ENCODE measurements at places on chromosomes 7 and 10.

DNA sequence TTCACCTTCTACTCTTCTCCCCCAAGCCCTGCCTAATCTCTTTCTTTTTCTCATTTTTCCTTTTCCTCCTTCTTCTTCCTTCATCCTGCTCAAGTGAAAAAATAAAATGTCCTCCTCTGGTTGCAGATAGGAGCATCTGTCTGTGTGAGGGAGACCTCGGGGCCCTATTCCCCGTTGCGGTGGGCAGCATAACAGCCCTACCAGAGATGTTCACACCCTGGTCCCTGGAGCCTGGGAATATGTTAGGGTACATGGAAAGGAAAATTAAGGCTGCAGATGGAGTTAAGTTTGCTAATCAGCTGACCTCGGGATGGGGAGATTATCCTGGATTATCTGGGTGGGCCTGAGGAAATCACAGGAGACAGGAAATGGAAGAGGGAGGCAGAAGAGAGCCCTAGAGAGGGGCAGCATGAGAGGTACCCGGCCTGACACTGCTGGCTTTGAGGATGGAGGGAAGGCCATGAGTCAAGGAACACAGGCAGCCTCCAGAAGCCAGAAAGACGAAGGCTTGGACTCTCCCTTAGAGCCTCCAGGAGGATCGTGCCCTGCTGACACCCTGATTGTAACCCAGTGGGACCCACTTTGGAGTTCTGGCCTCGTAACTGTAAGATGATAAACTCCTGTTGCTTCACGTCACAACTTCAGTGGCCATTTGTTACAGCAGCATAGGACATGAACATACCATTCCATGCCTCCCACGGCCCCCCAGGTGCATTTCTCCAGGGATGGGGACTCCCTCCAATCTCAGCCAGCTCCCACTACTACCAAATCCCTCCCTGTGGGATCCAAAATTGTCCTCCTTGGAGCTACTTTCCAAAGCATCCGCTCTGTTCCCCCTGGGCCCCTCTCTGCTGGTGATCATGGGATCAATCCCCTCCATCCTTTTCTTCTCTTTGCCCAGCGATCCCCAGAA, 39.0 kb upstream of the ZMIZ1 start:
- DNase-seq: no peak

GRCh38 chr10:86085136-86085535, 281.5 kb downstream of the GRID1 start:
- no peak for DNase-seq

DNA sequence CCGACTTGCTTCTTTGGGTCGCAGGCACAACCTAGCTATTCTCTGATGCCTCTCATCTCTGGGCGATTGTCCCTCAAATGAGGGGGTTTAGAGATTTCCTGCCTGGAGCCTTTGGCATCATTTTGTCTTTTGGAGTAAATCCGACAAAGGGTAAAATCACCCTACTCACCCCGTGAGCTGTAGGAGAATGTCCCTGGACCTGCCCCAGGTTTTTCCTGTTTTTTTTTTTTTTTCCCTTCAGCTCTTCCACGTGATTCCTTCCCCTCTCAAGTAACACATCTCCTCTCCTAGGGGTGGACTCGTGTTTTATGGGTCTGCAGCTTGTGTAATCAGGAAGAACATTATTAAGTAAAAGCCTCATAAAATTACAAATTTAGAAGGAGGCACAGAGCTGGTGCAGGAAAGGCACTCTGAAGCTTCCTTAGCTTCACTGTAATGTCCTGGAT, 128.4 kb upstream of the ZNF746 start:
- DNase-seq: no peak

GRCh38 chr10:3698312-3698711, 86.7 kb downstream of the KLF6 start:
- DNase-seq: no peak

DNA sequence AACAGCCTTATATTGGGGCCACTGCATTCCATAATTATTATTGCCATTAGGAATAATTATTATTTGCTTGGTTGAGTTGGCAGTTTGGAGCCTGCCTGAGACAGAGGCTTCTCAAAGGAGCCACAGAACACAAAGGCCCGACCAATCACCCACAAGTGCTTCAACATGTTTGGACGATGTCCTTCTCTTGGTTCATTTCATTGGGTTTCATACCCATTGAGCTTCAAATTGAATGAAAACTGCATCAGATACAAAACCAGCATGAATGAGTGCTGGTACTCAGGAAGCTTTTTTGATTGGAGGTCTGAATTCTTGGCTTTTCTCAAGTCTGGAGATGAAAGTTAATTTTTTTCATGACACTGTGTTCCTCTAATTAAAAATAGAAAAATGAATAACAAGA, 168.3 kb downstream of the CREB5 start:
- no peak for DNase-seq

DNA sequence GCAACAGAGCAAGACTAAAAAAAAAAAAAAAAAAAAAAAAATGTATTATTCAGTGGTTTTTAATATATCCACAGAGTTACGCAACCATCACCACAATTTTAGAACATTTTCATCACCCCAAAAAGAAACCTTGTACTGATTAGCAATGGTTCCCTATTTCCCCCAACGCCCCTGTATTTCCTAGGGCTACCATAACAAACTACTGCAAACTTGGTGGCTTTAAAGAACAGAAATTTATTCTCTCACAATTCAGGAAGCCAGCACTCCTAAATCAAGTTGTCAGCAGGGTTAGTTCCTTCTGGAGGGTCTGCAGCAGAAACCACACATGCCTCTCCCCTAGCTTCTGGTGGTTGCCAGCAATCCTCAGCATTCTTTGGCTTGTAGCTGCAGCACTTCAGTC, 5.9 kb upstream of the NUP42 start:
- DNase-seq: peak; percentile 53

DNA sequence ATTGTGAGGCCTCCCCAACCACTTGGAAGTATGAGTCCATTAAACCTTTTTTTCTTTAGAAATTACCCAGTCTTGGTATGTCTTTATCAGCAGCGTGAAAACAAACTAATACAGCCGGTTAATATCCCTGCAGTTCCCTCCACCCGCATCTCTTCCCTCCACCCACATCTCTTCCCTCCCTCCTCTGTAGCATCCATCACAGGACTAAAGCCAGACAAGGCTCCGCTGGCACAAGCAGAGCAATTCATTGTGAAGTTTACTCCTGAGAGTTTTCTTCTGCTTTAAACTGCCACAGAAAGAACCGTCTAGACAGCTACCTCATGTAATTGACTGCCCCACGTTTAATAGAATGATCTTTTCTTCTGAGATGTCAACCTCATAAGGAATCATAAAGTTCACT, 131.5 kb downstream of the KIAA1217 start:
- no peak for DNase-seq

GRCh38 chr10:103078309-103078615, 114.8 kb downstream of the NT5C2 start:
- no peak for DNase-seq

- no peak for DNase-seq
Observed at GRCh38 chr7:42156967-42157721, 79.9 kb downstream of the GLI3 start.

DNA sequence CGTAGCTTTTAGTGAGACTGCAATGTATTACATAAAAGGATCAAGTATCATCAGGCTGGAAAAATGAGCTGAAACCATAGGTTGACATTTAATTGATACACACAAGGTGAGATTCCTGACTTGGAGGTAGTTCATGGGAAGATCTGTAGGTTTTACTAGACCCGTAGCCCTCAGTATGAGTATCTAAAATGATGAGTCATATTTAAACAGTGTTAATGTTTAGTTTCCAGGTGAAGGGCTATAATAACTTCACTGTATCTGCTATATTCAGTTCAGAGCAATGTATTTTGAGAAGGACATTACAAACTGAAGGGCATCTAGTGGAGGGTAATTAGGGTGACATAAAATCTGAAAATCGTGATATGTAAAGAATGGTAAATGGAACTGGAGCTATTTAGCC, 35.0 kb downstream of the ENTPD1 start:
- no peak for DNase-seq

DNA sequence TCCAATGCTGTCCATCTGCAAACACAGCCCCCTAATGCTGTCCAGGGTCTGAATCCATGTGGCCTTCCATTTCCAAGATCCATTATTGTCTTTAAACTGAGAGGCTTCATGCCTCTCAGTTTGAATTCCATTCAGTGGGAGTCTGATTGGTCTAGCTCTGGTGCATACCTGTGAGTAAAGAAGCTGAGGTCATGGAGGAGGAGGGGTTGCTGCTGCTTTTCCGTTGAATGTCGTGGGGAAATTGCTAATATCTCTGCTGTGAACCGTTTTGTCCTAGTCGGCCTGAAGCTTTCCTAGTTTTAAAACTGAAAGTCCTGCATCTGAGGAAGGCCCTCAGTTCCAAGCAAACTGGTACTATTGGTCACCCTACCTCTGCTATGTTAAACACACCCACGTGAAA, 17.7 kb downstream of the SH2D4B start:
- no peak for DNase-seq

DNA sequence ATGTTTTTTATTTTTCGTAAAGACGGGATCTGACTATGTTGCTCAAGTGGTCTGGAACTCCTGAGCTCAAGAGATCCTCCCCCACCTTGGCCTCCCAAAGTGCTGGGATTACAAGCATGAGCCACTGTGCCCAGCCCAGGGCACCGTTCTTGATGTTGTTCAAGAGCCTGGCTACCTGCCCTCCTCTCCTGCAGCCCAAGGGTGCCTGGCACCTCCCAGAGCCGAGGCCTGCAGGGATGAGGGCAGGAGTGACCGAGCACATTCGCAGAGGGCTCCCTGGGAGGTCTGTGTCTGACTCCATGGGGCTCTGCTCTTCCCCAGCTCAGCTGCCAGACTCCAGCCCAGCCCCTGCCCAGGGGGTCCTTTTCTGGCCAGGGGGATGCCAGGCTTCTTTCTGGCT, 15.4 kb downstream of the SH2B2 start:
- no peak for DNase-seq

GRCh38 chr7:35652124-35652523, 42.8 kb downstream of the HERPUD2 start:
- DNase-seq: no peak

DNA sequence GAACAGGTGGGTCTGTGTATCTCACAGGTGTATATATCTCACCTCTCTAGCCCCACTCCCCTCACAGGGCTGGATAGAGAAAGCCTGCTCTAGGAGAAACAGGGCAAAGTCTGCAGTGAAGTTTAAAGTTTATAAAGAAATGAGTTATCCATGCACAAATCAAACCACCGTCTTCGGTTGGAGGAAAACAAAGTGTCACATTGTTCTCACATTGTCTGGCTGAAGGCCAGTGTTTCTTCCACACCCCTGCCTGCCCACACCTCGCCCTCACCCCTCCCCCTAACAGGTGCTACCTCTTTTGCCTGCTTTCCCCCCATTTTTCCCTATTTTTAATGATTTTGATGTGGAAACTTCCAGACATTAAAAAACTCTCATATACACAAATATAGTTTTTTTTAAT, 25.8 kb downstream of the AQP1 start:
- no peak for DNase-seq

GRCh38 chr7:74074770-74075169, 8.8 kb upstream of the LIMK1 start:
- no peak for DNase-seq
